ENCODE measurements at places on chromosomes 2 and 18. TPM values are rescaled to one million over a fixed set of nuclear protein-coding genes. Genes with fewer than 3 reads are reported as not detected.

- DNase-seq: no peak
These were observed 270.5 kb downstream of the ACTR3 start for GRCh38 chr2:114160263-114160981.

DNA sequence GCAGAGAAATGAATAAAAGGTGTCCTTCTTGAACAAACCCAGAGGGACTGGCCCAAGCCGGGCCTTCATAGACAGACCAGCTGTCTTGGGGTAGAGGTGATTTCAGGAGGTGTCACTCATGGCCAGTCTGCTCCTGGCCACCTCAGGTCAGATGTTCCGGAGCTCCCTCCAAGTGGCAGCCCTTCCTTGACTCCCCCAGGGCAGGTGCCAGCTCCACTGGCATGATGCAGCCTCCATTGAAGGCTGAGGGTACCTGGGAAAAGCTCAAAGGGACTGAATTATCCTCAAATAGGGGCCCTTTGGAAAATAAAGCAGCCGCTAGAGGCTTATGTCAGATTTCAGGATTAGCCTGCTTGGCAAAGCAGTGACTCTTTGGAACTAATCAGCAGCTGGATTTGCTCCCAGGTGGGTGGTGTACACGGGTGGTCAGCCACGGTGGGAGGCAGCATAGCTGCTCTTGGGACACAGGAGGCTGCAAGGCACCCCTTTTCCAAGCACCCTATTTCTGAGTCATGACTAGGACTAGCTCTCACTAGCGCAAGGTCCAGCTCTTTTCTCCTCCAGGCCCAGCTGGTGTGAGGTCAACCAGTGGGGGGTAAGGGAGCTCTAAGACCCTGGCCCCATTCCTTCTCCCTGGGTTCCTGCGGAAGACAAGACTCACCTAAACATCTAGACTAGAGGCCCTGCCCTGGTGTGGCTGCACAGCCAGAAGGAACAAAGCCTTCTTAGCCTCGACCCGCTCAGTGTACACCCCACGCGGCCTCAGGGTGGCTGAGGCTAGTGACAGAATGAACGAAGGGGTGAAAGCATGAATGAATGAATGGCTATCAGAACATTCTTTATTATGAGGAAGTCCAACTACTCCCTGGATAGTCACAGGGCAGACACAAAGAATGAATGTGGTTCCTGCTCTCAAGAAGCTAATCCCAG is 29.3 kb downstream of the HS1BP3 start:
- DNase-seq: no peak

SPDYA gene
- 1.4 TPM for total RNA-seq

DNA sequence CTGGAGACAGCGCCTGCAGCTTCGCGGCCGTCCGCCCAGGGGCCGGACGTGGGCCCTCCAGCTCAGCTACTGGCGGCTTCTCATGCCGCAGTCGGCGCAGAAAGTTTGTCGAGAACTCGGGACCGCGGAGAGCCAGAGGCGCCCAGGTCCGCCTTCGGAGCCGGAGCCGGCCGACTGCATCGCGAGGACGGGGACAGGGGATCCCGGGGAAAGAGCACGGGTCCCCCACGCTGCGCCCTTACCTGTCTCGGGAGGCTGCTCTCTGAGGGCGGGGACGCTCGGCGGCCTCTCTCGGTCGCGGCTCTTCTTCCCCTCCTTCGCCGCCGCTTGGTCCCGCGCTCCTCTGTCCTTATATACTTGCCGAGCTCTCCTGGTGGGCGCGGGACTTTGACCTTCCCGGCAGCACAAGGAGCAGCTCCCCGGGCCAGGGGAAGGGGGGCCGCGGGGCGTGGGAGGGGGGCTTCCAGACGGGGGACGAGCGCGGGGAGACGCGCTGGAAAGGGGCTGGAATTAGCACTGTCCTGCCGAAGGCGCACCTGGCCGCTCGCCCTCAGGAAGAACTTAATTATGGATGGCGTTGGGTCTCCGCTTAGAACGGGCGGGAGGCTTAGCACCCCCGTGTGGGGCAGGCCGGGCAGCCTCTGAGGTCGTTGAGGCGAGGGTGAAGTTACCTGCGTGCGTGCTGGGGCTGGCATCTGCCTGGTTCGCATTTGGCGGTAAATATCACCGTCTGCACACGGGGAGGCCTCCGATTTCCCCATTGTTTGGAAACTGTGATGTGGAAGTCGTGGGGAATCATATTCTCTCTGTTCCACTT is at the start of gene POMC:
TSS of gene POMC (minus strand) at position 325 of the 817 bp plus-strand sequence. CDS start 3,808 bp downstream, outside the sequence.
- DNase-seq: no peak

GRCh38 chr18:3671176-3671575 is 221.2 kb downstream of the TGIF1 start:
- DNase-seq: no peak

GRCh38 chr18:44818668-44819403 is 138.1 kb downstream of the SETBP1 start:
- DNase-seq: no peak

MYO5B gene
- 30.7 TPM for total RNA-seq

DNA sequence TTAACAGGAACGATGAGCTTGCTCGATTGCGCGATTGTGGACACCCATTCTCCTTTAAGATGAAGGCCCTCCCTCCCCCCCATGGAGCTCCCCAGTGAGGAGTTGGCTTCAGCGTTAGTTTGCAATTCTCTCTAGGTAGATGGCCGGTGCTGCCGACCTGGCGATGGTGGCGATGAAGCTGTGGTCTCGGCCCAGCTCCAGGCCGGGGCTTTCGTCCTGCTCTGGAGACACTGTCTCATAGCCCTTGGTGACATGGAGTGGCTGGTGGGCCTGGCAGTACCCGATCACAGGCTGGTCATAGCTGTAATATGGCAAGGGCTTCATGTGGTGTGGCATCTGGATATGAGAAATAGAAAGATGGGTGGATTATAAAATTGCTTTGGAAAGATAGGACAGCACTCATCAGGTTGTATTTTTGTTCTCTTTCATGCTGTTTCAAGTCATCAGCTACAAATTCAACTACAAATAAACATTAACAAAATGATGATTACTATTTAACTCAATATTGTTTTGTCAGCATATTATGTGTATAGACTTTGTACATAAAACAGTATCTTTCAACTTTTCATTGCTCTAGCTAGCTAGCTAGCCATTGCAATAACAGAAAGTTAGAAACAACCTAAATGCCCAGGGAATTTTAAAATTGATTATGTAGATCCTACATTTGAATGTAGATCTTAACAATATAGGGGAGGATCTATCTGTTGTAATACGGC is 773.4 kb downstream of the LRRTM4 start:
- no peak for DNase-seq

DNA sequence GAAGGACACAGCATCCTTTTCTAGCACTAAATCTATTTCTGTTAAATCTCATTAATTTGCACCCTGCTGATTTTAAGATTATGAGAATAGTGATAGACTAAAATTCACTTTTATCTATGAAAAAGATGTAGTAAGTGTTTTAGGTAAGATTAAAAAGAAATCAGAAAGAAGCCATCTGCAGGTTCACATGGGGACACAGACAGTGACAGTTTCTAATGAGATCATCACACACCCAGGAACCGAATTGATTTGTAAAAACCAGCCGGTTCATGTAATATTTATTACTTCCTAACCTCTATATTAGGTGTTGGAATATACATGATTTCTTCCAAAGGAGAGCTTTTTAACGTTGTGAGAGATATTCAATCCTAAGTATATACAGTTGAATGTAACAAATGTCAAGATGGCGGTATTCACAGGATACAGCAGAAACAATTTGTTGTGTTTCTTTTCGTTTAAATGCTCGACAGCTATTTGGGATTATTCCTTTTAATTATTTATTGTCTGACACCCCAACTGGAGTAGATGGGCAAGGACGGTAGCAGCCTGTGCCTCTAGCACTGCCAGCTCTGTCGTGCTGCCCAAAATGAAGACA is 223.4 kb downstream of the CCDC102B start:
- no peak for DNase-seq

- DNase-seq: no peak
These were observed 360.5 kb upstream of the PIK3C3 start for GRCh38 chr18:41594582-41594981.

- DNase-seq: peak; percentile 43
These were observed 997 bp downstream of the BOK start for GRCh38 chr2:241559323-241560161.

DNA sequence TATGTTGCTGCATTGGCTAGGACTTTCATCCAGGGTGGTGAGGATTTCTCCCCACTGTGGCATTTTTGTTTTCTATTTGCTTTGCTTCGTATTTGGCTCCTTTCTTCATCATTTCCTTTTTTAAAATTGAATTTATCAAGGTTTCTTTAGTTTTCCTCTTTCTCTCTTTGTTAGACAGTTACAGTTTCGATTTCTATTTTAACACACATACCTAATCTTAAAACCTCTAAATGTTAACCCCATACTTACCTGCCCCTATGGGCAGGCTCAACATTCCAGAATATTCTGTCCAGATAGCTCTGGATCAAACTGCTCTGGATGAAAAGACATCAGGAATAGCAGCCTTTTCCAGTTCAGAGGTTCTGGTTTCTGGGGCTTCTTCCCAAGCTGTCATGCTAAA is 49.2 kb downstream of the DIPK1C start:
- no peak for DNase-seq

CXCR4 gene
- 115 TPM for total RNA-seq

IL1RN gene
- not detected for total RNA-seq

DNA sequence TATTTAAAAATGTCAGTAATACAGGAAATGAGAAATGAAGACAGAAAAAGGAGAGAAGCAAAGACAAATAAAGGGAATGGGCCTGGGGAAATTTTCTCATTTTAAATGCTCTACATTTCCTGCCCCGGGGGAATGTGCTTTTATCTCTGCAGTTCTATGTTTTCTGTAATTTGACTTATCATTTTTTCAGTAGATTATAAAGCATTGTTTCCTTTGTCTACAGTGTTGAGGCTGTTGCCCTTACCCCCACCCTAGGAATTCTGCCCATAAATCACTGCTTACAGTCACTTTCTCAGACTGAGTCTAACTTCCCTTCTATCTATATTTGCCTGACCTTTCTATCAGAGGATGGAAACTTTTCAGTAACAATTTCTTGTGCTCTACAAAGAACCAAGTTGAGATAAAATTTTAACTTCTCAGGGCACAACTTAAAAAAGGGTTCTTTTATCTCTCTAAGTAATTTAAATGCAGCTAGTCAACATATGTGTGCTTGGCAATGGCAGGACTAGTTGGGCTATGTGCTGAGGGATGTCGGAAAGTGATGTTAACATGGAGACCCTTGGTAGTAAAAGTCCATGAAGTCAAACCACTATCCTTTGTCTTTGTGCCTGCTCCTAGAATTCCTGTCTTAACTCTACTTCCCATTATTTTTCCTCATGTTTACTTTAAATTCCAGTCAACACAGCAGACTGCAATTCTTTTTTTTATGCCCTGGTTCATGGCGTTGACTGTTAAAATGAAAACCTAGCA is 146.5 kb upstream of the MMADHC start:
- DNase-seq: no peak

- DNase-seq: no peak
These were observed 6.1 kb downstream of the FBXO11 start for GRCh38 chr2:47899915-47900816.

DNA sequence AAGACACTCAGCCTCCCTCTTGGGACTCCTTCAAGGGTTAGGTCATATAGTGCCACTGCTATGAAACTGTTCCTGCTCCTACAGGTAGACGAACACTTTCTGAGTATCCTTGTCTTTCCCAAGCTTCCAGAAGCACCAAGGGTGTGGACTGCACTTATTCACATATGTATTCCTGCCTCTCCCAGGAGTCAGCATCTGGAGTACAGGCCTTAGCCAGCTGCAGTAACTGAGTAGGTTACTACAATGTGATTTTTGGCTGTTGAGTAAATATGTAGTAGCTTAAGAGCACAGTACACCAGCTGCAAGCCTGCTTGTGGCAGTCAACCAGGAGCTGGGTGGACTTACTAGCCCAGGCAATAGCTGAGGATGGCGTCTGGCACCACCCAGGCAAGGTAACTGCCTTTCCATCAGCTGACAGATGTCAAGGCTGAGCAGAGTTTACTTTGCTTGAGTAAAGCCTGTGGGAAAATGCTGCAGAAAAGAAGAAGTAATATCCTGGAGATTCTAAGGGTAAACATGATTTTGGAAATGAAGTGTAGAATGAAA is 14.0 kb upstream of the SCLY start:
- DNase-seq: no peak

DNA sequence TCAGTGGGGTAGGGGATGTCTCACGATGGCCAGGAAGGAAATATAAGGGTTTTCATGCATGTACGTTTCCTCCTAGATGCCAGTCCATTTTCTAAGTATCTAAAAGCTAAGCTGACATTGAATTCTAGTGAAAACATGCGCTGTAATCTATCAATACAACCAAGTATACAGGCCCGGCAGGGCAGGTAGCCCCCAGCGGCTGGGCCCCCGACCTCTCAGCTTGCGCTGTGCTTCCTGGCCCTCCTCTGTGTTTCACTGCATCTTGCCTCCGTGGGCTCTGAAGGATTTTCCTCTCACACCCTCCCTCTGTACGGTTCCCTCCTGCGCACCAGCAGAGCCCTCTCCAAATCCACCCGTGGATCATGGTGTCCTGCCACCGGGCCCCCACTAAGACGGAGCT is 524.8 kb downstream of the ZNF516 start:
- no peak for DNase-seq

- DNase-seq: no peak
These were observed 1038.3 kb downstream of the DPP10 start for GRCh38 chr2:115480741-115481140.

- no peak for DNase-seq
These were observed 7.3 kb upstream of the ETAA1 start for GRCh38 chr2:67389788-67390187.

GRCh38 chr2:133138693-133139092 is 429.6 kb downstream of the NCKAP5 start:
- no peak for DNase-seq

DNA sequence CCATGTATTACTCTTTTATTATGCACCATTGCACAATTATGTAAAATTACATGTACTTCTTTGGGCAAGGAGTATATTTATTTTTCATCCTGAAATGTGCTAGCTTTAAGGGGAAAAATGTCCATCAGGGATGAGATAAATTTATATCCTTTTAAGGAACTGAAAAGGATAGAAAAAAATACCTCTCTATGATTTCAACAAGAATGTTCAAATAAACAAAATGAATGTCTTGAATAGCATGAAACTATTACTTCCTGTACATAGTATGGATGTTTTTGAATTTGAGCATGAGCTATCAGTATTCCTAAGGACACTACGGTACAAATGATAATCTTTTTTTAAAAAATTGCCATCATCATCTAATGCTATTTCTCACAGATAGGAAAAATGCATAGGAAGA is 1611.9 kb upstream of the ZEB2 start:
- DNase-seq: no peak

DNA sequence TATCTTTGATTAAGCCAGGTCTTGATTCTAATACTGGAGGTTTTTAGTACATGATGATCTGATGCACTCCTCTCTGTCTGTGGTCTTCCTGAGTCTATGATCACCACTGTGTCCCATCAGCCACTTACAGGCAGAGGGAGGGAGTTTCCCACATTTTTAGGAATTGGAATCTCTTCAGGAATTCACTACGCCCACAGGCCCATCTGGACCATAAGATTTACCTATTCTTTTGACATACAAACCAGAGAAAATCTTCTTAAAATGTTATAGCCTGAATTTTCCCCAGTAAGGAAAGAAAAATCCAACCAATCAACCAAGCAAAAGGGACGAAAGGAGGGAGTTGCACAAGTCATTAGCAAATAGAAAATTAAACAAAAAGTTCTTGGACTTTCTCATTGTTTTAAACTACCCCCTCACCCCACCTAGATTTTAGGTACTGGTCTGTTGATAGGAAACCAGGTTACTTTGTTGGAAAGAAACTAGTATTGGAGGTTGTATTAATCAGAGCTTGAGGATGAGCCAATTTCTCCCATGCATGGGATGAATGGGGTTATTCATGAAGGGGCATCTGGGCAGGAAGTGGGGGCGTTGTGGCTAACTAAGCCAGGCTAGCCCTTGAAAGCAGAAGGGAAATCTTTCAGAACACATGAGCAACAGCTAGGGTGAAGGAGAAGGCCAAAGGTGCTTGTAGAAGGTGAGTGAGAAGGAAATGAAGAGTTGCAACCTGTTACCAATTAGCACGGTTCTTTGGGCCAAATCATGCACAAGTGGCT is 328.2 kb upstream of the MEX3C start:
- DNase-seq: no peak
